ENCODE measurements at places on chromosomes 11 and 22. TPM values are rescaled to one million over a fixed set of nuclear protein-coding genes. Genes with fewer than 3 reads are reported as not detected.

Gene EFCAB6
- total RNA-seq, result 1.6 TPM

Gene KRTAP5-10
- 0.16 TPM for total RNA-seq

DNA sequence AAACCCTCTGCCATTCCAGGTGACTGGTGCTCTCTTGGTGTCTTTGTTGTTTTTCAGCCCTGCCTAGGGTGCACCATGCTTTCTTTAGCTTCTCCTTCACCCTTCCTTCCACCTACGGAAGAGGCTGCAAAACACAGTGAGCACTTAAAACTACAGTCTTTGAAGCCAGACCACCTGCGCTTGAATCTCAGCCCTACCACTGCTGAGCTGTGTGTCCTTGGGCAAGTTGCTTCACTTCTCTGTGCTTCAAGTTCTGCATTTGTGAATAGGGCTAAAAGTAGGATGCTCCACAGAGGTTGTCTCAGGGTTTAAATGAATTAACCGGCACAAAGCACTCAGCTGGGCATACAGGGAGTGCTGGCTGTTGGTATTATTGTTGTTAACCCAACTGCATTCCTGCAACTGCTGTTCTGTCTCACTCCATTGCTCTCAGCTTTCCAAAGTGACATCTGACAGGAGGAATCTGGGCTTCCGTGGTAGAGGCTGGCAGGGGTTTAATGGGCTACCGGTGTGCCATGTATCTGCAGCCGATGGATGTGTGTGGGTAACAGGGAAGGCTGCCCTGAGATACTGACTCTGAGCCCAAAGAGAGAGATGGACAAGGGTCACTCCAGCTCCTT is 139.3 kb downstream of the FBXO7 start:
- ATAC-seq, result no peak

GRCh38 chr22:28977481-28977971 is 84.1 kb downstream of the C22orf31 start:
- ATAC-seq, result peak; percentile 35

GRCh38 chr11:73760135-73760678 is 667 bp downstream of the RAB6A start:
- ATAC-seq, result no peak

Gene CARS1
- total RNA-seq, result 39.4 TPM

DNA sequence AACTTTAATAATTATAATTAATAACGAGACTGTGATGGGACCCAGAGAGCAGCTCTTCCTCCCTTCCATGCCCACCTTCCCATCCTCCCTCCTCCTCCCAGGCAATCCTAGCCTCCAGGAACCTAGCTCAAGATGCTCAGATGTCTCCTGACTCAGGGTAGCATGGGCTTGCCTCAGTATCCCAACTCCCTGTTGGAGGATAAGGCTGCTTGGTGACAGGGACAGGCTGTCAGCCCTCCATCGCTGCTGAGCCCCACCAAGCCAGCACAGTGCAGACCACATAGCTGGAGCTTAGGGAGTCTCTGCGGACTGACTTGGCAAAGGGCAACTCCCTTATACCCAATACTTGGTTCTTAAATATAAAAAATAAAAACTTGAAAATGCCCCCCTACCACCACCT is 11.5 kb downstream of the MYH9 start:
- ATAC-seq, result no peak

DNA sequence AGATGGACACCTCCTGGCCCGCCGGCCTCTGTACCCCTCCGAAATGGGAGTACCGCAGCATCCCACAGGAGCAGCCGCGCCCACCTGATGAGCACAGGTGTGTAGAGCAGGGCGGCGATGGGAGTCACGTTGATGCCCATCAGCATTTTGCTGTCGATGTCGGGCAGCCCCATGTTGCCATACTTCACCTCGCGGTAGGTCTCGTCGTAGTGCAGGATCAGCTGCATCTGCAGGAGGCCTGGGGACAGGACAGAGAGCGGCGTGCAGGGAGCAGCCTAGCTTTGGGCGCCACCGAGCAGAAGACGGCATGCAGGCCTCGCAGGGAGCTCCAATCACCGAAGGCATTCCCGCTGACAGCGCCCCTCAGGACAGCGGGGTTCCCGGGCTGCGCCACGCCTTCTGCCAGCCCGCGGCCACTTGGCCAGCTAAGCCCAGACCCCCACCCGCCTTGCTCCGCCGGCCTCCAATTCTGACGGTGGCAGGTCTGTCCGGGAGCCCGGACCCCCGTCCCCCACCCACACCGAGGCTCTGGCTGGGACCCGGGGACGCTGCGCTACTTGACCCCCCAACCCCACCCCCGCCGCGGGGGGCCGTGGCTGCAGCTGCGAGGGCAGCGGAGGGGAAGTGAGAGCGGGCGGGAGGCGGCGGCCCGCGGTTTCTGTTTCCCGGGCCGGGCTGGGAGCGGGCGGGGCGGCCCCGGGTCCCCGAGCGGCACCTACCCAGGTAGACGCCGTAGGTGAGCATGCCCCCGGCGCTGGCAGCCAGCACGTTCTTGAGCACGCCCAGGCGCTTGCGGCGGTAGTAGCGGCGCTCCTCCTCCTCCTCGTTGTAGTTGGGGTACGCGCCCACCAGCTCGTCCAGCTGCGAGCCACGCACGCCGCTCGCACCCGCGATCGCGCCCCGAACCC is 705 bp downstream of the UNC93B1 start:
- ATAC-seq, result peak; percentile 59

GRCh38 chr22:34688825-34689224 is 377.1 kb upstream of the ISX start:
- ATAC-seq, result no peak

GRCh38 chr11:124935548-124936514 is at the start of gene HEPACAM:
Gene HEPACAM, minus strand, starts transcription at chr11:124936047. Its CDS starts 41 bp downstream, at chr11:124936006.
- no peak for ATAC-seq

Gene OR8G1
- not detected for total RNA-seq

DNA sequence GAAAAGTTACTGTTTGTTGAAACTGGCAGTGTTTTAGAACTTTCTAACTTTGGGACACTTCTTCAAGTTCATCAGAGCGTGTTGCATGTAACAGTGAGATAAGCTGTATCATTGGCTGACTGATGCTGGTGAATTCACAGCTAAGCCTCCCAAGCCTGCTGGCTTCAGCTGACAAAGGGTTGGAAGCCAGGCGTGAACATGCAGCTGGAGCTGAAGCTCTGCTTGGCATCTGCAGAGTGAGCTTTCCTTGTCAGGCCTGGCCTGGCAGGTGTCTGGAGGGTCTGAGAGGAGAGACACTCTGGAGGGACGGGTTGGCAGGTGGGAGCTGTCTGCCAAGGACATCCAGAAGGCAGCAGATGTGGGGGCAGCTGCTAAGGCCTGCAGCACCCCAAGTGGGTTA is 1.5 kb downstream of the AMPD3 start:
- no peak for ATAC-seq

DNA sequence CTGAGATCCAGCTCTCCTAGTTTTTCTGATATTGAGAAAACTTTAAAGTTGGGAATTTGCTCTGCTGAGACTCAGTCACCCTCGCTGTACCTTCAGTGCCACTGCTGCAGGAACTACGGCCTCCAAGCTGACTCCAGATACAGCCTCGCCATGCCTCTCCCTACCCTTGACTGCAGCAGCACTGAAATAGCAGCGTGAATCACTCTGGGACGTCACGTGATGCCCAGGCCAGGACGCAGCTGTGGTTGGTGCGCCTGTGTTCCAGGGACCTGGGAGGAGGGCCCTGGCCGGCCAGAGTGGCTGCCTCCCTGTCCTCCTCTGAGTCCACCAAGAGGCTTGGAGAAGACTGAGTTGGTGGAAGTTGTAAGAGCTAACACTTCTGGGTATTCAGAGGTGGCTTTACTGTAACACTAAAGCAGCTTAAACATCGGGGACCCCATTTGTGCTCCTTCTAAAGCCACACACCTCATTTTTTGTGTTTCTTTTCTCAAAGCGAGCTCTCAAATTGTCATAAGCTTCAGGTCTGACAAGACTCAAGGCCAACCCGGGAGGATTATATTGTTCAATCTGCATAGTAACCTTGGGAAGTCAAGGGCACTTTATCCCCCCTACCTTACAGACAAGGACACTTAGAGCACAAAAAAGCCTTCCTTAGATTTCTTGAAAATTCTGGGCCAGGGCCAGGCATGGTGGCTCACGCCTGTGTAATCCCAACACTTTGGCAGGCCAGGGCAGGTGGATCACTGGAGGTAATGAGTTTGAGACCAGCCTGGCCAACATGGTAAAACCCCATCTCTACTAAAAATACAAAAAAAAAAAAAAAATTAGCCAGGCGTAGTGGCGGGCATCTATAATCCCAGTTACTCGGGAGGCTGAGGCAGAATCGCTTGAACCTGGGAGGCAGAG is 4.2 kb upstream of the STIP1 start:
- peak; percentile 66 for ATAC-seq

DNA sequence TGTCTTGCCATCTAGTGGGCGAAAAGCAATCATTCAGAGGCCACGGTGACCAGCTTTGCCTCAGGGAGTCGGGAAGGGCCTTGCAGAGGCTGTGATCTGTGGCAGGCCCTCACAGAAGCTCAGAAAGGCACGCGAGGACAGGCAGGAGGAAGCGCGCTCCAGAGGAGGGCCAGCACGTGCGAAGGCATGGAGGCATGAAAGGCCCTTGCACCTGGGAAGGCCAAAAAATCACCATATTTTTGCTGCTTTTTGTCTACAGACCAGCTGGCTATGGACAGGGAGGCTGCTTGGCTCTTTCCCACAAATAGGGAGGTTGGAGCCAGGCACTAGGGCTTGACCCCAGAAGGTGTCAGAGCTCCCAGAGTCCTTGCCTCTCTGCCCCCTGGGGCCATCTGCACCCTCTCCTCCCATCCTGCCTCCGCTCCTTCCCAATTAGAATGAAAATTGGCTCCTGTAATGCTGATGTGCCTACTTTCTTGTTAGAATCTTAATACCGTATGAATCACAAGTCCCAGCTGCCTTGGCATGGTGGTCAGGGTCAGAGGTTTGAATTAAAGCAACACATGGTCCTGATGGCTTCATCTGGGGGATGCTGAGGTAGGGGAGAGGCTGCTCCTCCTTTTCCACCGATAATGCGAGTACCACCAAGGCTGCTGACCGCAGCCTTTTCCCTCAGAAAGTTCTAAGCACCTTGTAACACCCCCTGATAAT is 69.1 kb downstream of the FEZ1 start:
- ATAC-seq, result no peak

DNA sequence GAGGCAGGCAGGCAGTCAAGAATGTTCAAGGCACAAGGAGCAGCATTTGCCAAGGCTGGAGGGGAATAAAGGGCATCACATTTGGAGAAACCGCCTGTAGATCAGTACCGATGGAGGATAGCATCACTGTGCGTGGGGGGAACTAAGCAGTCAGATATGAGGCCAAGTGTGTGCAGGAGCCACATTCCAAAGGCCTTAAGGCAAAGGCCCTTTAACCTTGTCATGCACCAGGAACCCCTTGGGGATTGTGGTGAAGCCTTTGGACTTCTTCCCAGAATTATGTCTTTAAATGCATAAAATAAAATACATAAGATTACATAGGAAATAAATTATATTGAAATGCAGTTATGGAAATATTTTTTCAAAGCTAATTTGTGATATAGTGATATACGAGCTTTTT is 532.1 kb downstream of the BUD13 start:
- no peak for ATAC-seq

DNA sequence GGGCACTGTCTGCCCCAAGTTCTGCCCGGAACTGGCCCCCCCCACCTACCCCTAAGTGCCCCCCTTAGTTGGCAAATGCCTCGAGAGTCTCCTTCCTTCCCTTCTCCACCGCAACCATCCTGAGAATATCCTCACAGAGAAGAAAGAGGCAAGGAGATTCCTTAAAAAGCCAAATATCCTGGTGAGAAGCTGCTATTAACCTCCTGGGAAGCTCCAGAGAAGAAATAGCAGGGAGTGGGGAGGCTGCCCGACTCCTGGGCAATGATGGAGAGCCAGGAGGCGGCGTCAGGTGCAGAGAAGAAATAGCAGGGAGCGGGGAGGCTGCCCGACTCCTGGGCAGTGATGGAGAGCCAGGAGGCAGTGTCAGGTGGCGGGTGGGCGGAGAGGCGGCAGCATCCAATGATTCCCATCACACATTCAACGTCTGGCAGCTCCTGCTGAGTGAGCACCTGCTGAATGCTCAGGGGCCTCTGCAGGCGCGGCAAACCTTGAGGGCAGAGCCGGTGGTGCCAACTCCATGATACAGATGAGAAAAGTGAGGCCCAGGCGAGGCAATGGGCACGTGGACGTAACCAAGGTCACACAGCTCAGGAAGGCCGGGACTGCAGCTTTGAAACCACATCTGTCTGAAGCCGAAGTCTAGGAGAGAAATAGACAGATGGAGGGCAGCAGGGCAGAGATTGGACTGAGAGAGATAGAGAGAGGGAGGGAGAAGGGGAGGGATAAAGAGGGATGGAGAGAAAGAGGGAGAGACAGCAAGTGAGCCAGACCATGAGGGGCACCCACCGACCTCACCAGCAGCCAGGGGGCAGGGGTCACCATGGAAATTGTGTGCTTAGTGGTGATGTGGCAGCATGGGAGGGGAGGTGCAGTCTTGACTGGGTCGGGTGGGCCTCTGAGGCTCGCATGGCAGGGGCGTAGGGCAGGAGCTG is 58.3 kb downstream of the CYTH4 start:
- ATAC-seq, result no peak

DNA sequence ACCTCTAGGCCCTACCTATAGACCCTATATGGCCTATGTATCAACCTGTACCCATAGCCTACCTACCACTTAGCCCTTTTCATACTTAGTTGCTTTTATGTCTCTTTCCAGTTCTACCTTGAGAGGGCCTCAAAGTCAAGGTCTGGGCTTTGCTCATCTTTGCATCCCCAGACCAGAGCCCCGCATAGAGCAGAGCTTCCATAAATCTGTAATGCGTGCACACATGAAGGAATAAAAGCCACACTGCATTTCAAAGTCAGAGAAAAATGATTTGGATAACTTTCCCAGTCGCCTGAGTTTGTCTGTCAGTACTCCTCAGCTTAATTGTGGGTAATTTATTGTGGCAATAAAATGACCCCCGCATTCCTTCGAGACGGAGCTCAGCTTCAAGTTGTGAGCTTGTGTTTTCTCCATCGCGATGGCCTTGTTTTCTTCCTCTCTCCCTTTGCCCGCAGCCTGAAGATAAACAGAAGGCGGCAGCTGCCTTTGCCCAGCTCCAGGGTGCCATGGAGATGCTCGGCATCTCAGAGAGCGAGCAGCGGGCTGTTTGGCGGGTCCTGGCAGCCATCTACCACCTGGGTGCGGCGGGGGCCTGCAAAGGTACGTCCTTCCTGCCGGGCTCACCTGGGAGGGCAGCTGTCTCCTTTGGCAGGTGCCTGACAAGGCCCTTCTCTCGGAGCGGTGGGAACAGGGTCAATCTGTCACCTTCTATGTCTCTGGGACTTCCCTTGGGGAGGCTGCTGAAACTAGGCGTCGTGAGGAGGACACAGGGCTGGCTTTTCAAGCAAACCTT is 55.7 kb downstream of the MYO18B start:
- ATAC-seq, result no peak

GRCh38 chr22:41920271-41920976 is 5.5 kb upstream of the SHISA8 start:
- peak; percentile 12 for ATAC-seq
